ENCODE measurements at places on chromosomes 5 and 9.

GRCh38 chr9:72022841-72023240, 37.6 kb downstream of the C9orf57 start:
- no peak for DNase-seq

DNA sequence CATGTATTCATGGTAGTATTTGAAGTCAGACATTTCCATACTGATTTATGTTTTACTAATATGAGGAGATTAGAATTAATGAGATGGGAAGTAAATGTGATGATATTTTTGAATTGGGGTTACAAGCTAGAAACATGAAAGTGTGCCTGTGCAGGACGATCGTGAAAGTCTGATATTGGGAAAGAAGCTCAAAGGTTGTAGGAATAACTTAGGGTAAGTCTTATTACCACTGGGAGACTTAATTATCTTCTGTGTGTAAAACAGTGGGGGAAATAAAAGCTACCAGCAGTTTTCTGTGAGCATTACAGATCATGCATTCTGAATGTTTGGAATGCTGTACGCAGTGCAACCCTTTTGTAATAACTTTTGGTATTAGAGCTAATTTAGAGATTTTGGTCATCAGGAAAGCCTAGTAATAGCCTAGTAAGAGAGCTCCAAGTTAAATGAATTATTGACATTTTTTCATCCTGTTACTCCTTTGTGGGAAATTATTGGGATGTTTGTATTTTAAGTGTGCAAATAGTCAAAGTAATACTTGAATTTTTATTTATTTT, 153.9 kb downstream of the PCSK5 start:
- DNase-seq: no peak

DNA sequence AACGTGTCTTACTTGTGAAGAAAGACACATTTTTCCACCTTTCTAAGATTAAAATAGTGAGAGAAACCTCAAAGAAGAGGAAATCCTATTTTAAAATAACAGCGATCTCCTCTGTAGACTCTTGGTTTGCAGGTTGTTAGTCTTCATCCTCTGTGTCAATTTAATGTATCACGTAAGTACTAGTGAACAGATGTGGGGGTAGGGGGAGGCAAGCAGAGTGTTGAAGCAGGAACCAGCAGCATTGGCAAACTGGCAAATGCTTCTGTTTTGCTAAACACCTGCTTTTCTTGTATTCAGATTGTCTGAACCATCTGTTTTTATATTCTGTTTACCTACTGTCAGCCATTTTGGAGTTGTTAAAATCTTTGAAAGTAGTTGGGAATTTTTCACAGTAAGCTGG, 159.3 kb upstream of the TLX3 start:
- no peak for DNase-seq

DNA sequence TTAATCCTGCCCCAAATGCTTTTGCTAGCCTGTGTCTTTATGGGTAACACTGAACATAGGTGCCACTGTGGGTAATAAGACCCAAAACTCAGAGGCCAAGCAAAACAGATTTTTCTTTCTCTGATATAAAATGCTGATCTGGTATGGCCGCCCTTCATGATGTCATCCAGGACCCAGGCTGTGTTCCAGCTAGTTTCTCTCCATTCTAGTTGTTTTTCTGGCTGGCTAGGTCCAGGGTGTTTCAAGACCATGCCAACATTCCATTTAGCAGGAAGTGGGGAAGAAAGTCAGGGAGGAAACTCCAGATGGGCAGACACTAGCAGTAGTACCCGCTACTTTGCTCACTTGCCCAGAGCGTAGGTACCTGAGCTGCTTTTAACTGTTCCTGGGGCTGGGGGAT, 183.9 kb upstream of the OTULINL start:
- DNase-seq: no peak

GRCh38 chr5:29750453-29750852, 1443.0 kb upstream of the CDH6 start:
- no peak for DNase-seq

DNA sequence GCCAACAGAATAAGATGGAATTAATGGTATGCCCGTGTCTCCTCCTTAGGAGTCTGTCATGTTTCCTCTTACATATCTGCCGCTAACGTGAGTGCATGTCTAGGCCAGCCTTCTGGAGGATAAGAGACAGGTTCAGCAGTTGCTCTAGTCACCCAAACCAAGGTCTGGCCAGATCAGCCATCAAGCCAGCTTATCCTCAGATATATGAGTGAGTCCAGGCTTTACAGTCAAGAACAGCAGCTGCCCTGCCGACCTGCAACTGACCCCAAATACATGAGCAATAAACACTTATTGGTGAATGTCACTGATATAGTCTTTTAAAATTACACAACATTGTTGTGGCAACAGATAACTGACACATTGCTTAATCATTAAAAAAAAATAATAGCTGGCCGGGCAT, 123.5 kb downstream of the TSSK1B start:
- no peak for DNase-seq

GRCh38 chr5:116388564-116389258, 185.9 kb downstream of the SEMA6A start:
- DNase-seq: no peak

DNA sequence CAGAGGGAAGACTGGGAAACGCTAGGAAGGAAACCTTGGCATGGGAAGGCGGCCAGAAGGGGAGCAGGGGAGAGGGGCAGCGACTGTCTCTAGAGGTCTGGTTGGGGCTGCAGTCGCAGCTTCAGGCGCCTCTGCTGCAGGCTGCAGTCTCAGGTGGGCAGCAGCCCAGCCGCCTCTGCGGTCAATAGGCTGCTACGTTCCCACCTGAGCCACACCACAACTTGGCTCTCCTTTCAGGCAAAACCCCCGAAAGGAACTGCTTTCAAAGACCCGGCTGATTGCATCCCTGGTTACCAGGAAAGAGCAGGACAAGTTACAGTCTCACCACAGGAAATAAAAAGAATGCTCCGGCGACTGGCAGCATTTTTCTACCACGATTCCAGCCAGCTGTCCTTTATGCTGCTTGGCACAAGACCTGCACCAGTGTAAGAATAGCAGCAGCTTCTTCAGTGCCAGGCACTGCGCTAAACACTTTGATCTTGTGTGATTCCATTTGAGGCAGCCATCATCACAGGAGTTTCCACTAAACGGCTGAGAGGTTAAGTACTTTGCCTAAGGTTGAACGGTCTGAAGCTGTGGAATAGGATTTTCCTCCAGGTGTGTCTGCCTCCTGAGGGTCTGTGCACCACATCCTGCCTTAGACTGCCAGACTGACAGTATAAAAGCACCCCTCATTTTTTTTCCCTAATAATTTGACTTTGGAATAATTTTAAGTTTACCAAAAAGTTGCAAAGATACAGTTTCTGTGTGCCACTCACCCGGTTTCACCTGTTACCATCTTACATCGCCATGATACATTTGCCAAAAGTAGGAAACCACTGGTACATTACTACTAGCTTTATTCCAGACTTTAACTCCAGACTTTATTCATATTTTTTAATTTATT, 7.5 kb downstream of the RPS14 start:
- DNase-seq: no peak

DNA sequence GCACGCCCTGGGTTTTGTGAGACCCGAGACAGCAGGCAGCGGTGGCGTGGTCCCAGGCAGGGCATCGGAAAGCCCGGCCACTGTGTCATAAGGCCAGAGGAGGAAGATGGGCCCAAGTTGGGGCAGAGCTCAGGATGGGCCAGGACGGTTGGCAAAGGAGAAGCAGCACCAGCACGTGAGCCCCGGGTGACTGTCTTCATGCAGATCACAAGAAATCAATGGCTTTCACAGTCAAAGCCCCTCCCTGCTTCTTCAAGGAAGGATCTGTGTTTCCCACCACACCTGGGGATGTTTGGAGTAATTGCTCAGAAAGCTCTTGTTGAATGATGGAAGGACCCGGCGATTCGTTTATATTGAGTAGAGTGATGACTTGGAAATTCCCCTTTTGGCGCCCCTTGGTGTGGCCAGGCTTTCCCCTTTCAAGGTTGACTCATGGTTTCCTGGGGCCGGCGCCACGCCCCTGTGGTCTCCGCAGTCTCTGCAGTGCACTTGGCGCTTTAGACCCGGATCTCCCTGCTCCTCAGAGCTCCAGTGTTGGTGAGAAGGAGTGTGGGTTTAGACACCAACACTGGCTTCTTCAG, 52.1 kb downstream of the IL31RA start:
- DNase-seq: peak; percentile 87

DNA sequence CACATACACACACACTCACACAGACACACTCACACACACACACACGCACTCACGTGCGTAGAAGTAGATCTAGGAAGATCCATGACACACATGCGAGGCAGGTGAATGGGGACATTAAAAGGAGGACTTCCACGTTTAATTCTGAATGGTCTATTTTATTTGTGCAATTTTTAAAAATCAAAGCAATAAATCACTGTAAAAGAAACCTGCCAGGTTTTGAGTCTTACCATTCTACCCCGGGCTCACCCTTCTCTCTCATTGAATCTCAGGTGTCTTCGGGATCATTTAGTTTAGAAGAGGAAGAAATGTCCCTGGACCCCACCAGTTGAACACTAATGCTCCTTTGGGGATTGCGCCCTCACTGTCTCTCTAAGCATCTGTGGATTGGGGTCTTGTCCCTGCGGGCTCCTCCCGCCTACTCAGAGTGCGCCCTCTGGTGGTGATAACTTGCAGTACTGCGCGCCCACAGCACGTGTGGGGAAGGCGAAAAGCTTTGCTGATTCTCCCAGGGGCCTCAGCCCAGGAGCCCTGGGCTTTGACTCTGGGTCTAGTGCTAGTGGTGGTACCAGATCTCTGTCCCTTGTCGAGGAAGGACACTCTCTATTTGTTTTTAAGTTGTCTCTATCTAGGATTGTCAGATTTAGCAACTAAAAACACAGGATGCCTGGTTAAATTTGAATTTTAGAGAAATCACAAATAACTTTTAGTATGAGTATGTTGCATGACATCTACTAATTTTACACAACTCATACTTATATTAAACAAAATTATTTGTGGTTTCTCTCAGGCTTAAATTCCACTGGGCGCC, 34.8 kb downstream of the BOD1 start:
- DNase-seq: peak; percentile 32

DNA sequence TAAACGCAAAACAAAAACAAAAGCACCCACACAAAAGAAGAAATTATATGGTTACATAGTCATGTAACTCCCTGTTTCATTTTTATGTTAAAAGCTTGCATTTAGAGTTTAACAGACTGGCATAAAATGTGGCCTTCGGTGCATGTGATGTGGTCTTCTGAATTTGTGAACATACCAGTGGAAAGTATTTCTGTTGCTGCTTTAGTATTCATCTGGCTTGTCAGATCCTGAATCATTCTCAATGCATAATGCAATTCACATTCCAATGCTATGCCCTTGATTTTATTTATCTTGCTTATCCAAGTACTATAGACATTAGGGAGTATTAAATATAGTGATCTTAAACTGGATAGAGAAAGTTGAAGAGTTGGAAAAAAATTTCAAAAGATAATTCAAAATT, 740.2 kb upstream of the ZNF608 start:
- no peak for DNase-seq

GRCh38 chr5:119452060-119452372, 281 bp upstream of the HSD17B4 start:
- DNase-seq: no peak

DNA sequence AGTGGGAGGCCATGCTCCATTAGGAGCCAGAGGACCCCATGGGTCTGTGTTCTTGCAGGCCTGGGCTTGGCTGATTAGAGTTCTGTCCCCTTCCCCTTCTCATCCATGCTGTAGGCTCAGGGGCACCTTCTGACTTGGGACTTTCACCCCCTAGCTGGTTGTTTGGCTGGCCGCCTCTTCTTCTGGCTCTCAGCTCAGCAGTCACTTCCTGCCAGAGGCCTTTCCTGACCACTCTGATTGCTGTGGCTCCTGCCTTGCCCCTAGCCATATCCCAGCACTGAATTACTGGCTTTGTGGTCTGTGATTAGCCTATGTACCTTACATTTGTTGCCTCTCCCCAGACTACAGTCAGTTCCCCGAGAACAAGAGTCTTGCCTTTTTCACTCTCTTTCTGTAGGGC, 14.6 kb downstream of the ENTREP1 start:
- no peak for DNase-seq

DNA sequence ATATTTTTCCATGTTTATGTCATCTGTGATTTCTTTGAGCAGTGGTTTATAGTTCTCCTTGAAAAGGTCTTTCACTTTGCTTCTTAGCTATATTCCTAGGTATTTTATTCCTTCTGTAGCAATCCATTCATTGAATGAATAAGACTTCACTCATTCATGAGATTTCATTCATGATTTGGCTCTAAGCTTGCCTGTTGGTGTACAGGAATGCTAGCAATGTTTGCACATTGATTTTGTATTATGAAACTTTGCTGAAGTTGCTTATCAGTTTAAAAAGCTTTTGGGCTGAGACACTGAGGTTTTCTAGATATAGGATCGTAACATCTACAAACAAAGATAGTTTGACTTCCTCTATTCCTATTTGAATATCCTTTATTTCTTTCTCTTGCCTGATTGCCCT, 15.9 kb downstream of the RLN2 start:
- no peak for DNase-seq

DNA sequence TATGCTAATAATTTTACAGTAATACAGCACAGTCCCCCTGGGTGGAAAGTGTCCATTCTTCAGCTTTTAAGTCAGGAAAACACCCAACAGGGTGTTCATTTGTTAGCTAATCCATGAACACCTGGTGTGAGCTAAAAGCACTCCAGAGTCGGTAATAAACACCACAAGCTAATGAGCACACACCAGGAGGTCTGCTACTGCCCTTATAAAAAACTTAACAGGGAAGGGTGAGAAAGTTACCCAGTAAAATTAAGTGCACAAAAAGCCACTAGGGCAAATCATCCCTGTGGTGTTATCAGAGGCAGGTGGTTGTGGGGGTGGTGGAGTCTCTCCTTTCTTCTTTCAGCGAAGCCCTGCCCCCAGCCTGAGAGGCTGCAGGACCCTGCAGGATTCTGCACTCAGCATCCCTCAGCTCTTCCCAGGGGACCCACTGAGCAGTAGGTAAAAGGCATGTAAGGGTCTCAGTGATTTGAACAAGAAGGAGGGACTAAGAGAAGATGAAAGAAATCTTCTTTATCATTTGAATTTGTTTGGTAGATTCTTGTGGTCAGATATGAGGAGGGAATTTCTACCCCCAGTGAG, 14.4 kb downstream of the GDNF start:
- no peak for DNase-seq

DNA sequence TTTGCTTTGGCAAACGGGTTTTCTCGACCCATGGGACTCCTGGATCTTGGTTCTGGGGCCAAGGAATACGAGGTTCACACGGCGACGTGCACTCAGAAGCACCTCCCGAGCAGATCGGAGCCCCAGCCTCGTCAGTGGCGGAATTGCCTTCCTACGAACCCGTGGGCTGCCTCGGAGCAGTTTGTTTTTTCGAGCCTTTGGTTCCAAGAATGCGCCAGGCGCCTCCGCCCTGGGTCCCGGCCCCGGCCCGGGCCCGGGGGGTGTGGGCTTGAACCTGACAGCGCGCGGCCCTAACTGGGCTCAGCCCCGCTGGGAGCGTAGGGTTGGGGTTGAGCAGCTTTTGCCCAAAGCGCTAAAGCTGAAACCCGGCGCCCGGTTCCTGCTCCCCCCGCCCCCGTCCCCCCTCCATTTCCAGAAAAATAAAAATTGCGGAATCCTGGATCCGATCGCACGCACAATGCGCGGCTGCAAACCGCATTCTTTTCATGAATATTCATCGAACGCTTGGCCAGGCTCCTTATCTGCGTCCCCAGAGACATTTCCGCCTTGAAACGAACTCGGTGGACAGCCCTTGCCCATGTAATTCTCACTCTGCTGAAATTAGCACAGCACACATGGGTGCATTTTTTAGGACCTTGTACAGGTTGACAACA, 1.0 kb downstream of the BASP1 start:
- no peak for DNase-seq

GRCh38 chr9:68446836-68447235, 90.4 kb downstream of the PGM5 start:
- no peak for DNase-seq

GRCh38 chr5:122180146-122180712, 50.9 kb downstream of the ZNF474 start:
- DNase-seq: no peak

GRCh38 chr5:113244966-113245365, 189.8 kb downstream of the TSSK1B start:
- no peak for DNase-seq

Data from activated CD4-positive, alpha-beta T cell treated with anti-CD3 and anti-CD28 coated beads, Interleukin-2, amount 50 U/mL, for 16 hours (primary cell).